CD4-positive, alpha-beta T cell treated with Interleukin-17A for 1 hour (primary cell): ENCODE measurements at places on chromosomes 2 and 18.
A peak's percentile ranks its signal among the peaks of the same experiment; 100 is the strongest.

DNA sequence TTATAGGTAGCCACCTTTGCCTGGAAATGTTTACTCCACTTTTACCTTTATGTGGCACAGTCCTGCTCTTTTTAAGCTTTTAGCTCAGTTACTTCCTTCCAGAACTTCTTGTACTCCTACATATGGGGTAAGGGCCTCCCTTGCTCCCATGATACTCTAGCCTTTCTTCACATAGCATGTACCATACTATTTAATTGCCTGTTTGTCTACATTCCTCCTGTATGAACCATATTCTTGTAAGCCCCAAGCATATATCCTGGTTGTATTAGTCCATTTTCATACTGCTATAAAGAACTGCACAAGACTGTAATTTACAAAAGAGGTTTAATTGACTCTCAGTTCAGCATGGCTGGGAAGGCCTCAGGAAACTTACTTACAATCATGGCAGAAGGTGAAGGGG is 90.6 kb upstream of the VWC2L start:
- DNase-seq: no peak

- no peak for DNase-seq
These were observed 6.6 kb upstream of the RPL37A start for GRCh38 chr2:216491793-216492596.

- no peak for DNase-seq
These were observed 374.6 kb downstream of the PTH2R start for GRCh38 chr2:208781166-208781565.

DNA sequence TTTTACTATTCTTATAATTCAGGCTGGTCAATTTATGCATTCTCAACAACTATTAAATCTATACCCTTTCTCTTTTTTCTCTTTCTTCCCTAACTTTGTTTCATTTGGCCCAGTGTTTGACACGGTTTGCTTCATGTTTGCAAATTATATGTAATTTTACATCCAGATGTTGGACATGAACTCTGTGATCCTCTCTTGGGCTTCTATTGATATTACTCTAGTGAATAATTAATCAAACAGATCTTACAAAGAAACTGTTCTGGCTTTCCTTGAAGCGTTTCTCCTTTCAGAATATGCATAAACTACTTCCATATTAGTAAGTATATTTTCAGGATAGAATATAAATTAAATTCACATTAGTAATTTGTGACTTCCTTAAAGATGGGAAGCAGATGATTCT is 225.1 kb upstream of the TMEFF2 start:
- DNase-seq: no peak

- no peak for DNase-seq
These were observed 42.5 kb downstream of the ZNF519 start for GRCh38 chr18:14089781-14090180.

DNA sequence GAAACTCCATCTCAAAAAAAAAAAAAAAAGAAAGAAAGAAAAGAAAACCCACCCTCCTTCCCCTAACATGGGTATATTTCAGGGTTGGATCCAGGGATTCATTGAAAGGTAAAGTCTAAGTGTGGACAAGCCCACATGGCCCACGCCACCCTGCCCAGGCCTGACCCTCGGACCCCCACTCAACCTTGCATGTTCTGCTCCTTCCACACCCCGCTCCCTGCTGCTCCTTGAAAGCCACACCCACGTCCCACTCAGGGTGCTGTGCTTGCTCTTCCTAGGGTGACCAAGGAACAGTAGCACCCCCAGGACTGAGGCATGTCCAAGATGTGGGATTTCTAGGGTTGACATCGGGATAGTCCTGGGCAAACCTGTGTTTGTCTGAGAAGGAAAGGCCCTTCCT is 172.7 kb upstream of the MYCN start:
- no peak for DNase-seq

GRCh38 chr2:127415593-127416505 is 2.4 kb upstream of the PROC start:
- peak; percentile 88 for DNase-seq

DNA sequence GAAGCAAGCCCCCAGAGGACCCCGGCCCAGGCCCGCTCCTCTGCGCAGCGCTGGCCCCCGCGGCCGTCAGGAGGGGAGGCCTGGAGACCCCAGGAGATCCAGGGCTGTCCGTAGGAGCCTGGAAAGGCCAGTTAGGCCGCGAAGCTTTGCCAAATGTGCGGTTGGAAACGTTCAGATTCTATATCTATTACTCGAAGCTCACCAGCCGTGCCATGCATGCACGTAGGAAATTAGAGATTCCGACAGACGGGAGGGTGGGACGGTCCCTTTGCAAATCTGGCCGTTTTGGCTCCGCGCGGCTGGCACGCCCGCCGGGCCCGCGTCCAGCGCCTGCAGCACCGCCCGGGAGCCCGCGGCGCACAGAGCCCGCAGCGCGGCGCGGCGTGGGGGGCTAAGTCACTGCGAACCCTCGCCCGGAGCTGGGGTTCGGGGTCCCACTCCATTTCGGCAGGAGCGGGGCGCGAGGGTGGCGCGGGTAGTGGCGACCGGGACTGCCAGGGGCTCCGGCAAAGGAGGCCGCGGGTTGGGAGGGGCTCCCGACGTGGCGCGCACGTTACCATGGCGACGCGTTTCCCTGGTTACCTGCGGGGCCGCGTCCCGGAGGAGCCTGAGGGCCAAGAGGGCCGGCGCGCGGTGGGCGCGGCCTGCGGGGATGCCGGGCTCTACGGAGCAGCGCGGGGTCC is 488.6 kb upstream of the SMIM21 start:
- no peak for DNase-seq

- no peak for DNase-seq
These were observed 156.8 kb upstream of the UNC80 start for GRCh38 chr2:209614690-209615369.

DNA sequence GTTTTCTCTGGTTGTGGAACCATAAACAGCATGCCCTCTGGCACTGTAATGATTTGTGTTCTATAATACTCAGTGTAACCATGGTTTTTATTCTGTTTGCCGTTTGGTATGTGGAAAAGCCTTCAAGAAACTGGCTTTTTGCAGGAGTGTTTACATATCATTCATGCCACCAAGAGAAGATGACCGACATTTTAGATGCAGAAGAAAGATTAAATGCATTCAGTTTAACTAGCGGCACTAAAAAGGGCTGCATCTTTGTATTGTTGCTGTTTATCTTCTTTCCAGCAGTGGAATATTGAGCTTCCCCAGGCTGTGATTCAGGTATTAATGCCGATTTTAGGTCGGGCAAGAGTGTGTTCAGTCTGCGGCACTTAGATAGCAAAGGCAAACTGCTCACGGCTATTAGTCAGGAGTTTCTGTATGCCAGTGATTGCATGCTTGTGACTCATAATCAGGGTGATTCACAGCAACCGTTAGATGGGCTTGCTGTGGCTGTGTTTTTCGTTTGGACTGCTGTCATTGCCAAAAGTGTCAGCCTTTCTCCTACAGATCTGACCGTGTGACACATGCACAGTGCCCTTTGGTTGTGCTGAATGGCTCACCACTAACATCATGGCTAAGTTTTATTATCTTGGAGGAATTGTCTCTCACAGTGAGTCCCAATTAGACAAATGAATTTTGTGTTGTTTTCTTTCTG is 479.7 kb downstream of the PARD3B start:
- DNase-seq: no peak

GRCh38 chr2:177397481-177398289 is 5.1 kb downstream of the AGPS start:
- no peak for DNase-seq

DNA sequence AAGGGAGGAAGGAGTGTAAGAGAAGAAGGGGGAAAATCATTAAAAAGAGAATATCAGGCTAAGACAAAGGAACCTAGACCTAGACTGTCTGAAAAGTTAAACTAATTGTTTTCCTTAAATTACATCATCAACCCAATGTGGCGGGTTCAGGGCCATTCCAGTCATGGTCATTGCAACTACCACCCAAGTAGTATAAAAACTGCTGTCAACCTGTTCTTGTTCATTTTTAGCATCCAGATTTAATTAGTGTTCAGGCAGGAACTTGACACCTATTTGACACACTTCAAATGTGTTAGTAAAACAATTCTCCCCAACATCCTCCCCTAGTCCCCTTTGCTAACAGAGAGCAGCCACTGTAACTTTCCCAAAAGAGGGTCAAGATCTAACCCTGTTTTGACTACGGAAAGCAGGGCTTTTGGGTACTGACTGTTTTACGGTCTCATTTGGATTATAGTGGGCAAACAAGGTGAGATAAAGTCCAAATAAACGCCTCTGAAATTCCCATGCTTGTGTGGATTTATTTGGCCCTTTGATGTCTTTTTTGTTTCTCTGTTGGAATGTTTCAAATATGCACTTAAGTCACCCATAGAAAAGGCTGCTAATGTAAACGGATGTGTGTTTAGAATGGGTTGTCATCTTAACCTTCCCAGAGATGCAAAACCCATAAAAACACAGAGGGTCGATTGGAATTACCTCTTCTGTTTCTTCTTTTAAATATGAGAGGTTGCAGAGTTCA is 19.3 kb upstream of the TANC1 start:
- no peak for DNase-seq

DNA sequence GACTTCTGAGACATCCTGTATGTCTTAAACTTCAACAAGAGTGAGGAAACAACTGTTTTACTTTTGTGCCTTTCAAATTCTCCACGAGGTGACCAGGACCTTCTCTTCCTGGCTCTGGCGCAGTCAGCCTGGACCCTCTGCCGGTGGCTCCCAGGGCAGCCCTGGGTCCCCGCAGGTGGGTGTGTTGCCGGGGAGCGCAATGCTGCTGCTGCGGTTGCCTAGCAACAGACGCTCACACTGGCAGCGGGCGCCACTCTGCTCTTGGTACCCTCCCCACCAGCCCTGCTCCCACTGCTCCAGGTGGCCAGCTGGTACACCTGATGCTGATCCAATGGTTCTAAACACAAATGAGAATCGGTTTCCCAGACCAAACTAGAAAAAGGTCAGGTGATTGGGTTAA is 58.7 kb downstream of the GNAL start:
- no peak for DNase-seq

DNA sequence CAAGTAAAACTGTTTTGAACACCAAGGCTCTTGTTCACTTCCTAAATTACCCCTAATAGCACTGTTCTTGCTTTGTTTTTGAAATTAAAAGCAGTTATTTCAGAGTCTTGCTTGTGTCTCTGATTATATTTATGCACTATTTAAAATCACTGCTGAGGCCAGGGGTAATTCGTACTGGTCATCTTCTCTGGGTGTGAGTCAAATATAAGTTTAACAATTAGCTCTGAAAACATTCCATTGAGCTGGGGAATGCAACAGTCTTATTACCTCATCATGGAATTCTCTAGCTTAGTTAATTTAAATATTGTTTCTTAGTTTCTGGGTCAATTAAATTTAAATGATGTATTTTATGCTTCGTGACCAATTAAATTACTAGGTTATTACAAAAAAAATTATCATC is 135.0 kb downstream of the MEIS1 start:
- no peak for DNase-seq

DNA sequence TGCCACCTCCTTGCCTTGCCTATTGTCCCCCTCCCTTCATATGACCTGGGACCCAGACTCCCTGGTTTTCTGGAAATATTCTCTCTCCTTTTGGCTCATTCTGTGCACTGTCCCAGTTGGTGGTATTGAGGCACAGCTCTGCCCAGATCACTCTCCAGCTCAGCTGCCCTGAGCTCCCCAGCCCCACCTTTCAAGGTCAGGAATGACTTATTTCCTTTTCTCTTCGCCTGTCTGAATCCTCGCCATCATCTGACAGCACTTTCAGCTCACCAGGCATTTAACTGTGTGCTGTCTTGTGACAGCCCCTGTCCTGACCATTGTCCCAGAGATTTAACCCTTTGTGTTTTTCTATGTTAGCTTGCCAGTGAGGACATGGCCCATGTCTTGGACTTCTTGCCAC is 133.0 kb downstream of the MSH2 start:
- no peak for DNase-seq

- no peak for DNase-seq
These were observed 34.2 kb upstream of the NDUFV2 start for GRCh38 chr18:9068346-9068745.

DNA sequence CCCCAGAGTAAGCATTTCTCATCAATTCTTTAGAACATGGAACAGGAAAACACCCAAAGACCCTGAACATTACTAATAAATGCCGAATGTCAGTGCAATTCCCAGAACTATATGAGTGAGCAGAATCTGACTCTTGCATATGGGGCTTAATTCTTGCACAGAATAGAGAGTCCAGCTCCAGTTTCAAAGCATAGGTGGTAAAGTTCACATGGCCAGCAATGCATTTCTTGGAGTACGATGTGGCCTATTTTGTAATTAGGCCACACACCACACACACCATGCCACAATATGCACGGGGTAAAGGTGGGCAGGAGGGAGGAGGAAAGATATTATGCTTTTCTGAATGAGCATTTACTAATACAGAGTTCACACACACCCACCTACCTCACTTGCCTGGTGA is 56.5 kb downstream of the PLA2R1 start:
- no peak for DNase-seq

- no peak for DNase-seq
These were observed 64.2 kb upstream of the MYCN start for GRCh38 chr2:15875969-15876705.

DNA sequence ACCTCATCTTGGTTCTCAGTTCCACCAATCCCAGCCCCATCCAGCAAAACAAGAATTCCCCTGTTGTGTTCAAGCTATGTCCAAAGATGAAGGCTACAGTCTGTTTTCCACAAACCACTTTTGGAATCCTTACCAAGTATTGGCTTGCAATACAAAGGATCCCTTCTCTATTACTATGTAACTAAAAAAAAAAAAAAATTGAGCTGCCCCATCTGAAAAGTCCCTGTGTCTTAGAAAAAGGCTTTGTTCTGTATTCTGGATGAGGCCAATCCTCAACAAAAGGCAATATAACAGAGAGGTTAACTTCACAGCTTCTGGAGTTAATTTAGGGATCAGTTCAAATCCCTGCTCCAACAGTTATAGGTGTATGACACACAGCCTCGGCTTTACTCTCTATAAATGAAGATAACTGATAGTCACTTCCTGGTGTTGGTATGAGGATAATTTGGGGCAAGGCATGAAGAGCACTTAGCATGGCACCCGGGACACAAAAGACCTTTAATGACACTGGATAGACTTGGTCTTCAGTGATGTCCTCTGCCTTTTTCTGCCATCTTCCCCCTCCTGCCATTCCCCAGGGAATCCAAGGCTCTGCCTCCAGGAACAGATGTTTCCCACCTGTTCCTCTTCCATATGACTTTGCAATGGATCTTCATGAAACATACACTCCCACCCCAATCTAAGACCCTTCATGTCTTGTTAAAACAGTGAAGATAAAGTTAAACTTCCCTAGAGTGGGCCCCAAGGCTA is 61.2 kb upstream of the ATL2 start:
- DNase-seq: no peak

DNA sequence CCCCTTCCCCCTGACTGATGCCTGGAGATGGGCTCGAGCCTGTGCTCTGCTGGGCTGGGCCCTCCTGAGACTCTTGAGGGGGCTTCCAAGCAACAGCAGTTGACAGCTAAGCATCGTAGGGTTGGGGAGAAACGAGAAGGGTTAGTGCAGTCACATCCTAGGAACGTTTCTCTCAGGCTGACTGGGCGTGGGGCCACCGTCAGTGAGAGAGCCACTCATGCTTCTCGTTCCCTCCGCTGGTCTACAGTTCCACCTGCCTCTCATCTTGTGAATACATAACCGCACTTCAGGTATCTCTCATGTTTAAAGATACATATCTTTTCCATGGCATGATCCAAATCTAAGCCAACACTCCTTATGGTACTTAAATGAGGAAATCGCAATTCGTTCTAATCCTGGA is 66.4 kb downstream of the TRAPPC12 start:
- no peak for DNase-seq
